ENCODE measurements at places on chromosomes 2 and 18. TPM values are rescaled to one million over a fixed set of nuclear protein-coding genes. Genes with fewer than 3 reads are reported as not detected.

The CNGA3 gene
- total RNA-seq: not detected

The PXDN gene
- 216 TPM for total RNA-seq

DNA sequence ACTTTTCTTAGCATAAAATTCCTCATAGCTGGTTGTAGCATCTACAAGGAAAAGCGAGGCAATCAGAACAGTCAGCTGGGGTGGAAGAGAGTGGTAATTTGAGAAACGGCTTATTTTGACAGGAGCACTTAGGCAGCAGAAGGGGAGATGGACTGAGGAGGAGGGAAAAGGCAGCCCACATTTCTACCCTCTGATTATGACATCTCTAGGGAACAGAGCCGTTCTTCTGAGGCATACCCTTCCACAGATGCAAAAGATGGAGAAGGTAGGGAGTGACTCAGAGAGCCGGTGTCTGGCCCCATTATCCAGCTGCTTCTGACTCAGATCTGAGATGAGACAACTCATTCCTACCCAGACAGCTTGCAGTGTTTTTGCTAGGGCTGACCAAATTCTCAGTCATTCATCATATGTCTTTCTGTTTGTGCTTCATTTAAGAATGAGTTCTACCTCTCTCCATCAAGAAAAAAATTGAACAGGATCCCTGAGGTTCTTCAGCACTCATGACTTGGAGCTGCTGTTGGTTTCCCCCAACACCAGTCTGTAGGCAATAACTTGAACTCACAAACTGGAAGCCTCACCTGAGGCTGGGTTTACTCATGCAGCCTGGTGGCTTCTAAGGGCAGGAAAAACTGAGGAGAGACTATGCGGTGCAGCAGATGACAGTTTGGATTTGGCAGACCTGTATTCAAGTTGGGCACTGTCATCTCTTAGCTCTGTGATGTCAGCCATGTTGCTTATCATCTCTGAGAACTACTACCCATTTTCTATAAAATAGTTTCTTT is 15.9 kb upstream of the SEC11C start:
- no peak for DNase-seq

DNA sequence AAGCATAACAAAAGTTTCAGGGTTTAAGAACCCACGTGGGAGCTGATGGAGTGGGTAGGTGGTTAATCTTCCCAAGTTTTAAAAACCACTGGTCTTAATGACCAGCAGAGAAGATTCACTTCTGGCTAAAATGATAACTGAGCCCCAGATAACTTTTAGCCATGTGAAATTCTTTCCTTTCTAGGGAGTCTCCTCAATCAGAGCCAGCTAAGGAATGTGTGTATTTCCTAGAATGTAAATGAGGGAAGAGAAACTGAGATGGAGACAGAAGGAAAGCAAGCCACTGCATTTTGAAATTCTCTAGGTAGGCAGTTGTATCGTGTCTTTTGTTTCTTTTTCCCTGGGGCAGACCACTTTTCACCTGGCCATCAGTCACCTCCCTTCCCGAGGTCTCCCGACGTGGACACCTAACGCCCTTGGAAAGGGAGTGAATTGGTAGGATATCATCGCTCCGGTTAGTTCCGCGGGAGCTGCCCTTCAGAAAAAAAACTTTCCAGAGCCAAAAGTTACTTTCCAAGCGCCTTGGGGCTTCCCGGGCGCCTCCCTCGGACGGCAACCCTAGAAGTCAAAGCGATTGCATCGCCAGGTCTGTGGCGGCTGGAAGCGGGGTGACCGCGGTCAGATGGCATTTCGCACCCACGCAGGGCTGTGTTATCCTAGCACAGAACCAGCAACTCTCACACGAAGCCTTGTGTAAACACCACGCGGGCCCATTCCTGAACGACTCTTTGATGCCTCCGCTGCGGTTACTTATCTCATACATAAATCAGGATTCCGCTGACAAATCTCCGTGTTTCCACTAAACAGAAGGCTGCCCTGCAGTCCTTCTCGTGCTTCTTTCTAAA is 1.3 kb downstream of the COLEC12 start:
- DNase-seq: peak; percentile 47

- no peak for DNase-seq
Observed at GRCh38 chr2:164678631-164679149, 57.4 kb upstream of the GRB14 start.

- no peak for DNase-seq
Observed at GRCh38 chr18:10245031-10245845, 209.2 kb upstream of the APCDD1 start.

GRCh38 chr18:35122586-35123224 is 81.5 kb downstream of the MAPRE2 start:
- peak; percentile 82 for DNase-seq
